ENCODE measurements at places on chromosomes 4 and X.

DNA sequence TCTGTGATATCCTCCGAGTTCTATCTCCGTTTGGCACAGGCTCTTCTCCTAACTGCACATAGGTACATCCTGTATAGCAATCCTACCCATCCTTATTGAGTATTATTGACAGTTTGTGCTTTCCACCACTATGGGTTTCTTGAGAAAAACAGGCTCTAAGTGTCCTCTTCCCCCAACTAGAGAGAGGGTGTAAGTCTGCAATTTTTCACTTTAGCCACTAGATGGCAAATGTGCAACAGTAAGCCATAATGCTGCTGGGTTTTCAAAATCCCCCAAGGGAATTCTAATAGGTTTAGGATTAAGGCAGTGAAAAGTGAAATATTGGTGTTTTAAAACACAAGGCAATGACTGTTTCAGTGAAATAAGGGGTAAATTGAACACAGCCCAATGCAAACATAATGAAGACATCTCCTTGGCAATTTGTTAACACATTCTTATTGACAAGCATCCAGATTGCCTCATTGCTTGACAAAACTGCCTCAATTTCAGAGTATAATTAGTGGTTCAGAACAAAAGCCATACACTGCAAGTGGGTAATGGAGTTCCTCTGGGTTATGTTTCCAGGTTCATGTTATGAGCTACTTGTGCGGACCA is 239.0 kb upstream of the HTR2C start:
- no peak for DNase-seq

GRCh38 chr4:147877308-147877771 is 145.5 kb downstream of the ARHGAP10 start:
- DNase-seq, result no peak

GRCh38 chr4:144189121-144189520 is 48.6 kb upstream of the GYPA start:
- no peak for DNase-seq

GRCh38 chrX:346034-346813 is 27.6 kb upstream of the GTPBP6 start:
- DNase-seq, result no peak

- no peak for DNase-seq
Observed at GRCh38 chr4:25923745-25924144, 9.7 kb downstream of the SMIM20 start.

GRCh38 chr4:77599378-77599777 is 6.2 kb upstream of the CXCL13 start:
- no peak for DNase-seq

DNA sequence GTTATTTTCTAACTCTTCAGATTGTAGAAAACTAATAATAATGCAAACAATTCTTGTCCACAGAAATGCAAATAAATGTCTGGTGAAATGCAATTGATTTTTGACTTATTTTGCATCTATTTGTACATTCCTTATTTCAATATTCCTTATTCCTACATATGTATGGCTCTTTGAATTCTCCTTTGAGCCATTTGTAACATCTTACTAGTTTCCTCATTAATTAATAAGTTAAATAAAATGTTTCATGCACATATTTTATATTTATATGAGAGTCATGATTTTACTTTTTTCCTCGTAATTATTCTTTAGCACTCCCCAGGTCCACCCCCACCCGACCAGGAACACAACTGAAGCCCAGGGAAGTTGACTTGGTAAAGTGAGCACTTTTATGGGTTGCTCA is 2.7 kb upstream of the FTHL17 start:
- DNase-seq, result no peak

DNA sequence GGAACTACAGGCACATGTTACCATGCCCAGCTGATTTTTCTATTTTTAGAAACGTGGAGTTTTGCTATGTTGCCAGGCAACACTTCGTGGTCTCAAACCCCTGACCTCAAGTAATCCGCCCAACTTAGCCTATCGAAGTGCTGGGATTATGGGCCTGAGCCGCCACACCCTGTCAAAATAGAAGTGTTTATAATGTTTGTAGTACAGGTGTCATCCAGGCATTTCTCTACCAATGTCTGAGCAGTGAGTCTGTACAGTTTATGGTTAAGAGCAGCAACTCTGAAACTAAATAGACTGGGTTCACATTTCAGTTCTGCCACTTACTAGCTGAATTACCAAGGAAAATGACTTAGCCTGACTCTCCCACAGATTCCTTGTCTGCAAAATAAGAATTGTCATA is 460.4 kb upstream of the GALNT7 start:
- DNase-seq, result no peak

DNA sequence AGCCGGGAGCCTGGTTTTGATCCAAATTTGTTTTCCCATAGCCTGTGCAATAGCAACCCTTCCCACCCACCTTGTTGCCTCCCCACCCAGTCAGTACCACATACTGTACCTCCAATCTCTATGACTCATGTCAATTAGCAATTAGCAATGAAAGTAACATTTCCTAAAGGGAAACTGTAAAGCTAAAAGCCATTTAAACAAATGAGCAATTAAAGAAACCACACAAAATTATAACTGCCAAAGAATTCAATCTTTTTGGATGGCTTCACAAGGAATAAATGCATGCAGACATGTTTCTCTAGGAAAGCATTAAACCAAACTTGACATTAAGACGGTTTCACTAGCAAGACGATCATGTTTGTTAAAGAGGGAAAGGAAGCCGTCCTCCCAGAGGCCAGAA is 169.0 kb upstream of the MAP3K15 start:
- DNase-seq, result peak; percentile 2

DNA sequence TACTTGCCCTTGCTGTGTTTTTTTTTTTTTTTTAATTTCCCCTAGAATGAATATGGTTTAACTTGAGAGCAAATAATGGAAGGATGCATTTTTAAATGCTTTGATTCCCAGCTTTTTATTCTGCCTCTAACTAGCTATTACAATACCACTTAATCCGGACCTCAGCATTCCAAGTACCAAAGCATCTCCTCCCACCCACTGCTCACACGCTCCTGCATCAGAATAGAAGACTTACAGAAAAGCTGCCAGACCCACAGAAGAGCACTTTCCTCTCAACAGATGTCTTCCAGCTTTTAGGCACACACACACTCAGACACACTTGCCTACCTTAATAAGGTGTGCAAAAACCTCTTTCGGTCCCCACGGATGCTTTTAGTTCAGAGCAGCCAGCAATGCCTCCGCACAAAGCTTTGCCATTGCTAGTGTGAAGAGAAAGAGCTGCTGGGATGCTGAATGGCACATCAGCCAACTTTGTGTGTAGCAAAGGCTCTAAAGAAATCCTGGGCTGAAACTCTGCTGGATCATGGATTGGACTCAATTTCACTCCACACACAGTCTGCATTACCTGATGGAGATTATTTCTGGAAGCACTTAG is 1056.2 kb downstream of the DMD start:
- no peak for DNase-seq

GRCh38 chr4:25532591-25532990 is 123.1 kb upstream of the SLC34A2 start:
- no peak for DNase-seq

- no peak for DNase-seq
Observed at GRCh38 chr4:139191373-139191772, 14.4 kb upstream of the ELF2 start.

DNA sequence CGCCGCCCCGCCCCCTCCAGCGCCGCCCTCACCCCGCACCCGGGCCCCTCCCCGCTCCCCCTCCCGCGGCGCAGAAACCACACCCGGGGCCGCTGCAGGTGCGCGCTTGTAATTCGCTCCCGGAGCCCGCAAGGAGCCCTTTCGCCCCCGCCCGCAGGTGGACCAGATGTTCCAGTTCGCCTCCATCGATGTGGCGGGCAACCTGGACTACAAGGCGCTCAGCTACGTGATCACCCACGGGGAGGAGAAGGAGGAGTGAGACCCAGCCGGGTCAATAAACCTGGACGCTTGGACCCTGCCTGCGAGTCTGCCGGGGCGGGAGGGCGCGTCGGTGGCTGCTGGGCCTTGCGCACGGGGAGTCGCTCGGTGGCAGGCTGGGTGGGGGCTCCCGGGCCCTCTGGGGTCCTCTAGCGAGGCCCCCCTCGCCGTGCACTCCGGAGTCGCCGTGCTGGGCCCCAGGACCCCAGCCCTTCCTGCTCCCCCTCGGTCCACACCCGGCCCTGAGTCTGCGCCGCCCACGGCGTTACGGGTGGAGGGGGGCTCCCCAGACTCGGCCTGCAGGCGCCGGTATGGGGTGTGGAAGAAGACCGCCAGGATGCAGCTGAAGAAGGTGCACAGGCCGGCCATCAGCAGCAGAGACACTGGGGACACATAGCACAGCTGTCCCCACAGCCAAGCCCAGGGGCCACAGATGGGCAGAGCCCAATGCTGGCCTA is 7.1 kb downstream of the SLC49A3 start:
- peak; percentile 36 for DNase-seq

DNA sequence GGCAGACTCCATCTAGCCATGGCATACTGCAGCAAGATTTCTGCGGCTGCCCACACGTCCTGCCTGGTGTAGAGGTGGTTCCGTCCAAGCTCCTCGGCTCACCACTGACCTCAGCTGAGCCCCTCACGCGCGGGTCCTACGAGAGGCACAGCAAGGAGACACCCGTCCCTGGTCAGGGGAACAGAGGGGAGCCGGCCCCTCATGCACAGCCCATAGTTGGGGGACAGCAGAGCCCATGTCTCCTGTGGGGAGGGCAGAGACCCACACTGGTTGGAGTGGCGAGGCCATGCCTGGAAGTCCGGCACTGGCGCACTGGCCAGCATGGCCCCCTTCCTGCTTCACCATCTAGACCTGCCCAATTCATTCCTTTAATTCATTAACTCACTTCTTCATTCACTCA is 80.8 kb downstream of the HTRA3 start:
- no peak for DNase-seq

DNA sequence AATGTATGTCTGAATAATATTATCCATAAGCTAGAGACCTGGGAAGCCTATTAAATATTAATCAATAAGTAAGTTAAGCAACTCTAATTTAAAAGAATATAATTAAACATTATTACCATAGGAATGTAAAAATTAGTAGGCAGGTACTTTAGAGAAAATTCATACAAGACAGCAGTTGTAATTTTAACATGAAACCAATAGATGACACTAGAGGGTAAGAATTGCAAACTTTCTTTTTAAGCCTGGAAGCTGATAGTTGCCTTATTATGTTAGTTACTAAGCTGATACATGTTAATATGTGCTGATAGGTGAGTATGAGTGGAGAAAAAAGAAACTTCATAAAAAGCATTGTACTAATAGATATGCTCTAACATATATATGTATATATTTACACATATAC is 1157.4 kb downstream of the FAM133A start:
- DNase-seq, result no peak

DNA sequence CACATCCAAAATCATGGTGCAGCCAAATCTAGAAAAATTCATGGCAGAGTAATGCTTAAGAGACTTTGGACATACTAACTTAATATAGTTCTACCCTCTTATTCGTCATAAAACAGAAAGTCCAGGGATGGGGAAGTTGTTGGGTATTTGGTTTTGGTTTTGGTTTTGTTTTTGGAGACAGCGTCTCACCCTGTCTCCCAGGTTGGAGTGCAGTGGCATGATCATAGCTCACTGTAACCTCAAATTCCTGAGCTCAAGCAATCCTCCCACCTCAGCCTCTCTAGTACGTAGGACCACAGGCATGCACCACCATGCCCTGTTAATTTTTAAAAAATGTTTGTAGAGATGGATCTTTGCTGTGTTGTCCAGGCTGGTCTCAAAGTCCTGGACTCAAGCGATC is 271.8 kb upstream of the TENM3 start:
- peak; percentile 1 for DNase-seq

DNA sequence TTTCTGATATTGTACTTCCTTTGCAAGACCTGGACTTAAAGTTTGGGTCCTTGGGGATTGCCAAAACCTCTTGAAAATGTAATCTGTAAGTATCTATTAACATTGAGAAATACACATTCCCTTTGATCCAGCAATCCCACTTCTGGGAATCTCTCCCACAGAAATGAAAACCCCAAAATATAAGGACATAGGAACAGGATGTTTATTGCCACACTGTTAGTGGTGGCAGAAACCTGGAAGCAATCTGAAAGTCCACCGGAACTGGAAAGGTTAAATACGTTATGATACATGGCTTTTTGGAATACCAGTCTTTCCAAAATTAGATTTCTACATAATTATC is 71.2 kb upstream of the STX18 start:
- DNase-seq, result no peak

DNA sequence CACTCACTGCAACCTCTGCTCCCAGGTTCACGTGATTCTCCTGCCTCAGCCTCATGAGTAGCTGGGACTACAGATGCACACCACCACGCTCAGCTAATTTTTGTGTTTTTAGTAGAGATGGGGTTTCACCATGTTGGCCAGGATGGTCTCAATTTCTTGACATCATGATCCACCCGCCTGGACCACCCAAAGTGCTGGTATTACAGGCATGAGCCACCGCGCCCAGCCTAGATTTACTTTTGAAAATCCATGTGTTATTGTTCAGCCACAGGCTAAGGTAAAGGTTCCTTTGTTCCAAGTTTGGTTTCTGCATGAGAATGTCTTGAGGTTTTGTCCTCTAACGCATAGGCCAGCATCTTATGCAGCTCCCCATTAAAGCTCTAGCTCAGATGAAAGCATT is 371.6 kb downstream of the DMD start:
- no peak for DNase-seq

DNA sequence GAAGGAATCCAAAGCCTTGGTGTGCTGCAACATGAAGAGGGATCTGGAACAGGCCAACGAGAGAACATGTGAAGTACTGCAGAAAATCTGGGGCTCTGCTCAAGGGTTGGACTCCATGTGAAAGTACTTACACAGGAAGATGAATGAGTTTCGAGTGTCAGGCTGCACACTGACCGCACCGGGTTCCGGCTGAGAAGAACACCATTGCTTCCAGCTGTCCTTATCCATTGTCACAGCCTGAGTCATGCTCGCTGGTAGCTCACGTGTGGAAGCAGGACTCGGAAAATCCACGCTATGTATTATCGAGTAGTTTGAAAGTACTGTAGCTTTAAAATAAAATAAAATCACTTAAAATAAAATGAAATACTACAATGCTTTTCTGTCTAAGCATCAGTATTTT is 50.4 kb upstream of the TBL1X start:
- no peak for DNase-seq

DNA sequence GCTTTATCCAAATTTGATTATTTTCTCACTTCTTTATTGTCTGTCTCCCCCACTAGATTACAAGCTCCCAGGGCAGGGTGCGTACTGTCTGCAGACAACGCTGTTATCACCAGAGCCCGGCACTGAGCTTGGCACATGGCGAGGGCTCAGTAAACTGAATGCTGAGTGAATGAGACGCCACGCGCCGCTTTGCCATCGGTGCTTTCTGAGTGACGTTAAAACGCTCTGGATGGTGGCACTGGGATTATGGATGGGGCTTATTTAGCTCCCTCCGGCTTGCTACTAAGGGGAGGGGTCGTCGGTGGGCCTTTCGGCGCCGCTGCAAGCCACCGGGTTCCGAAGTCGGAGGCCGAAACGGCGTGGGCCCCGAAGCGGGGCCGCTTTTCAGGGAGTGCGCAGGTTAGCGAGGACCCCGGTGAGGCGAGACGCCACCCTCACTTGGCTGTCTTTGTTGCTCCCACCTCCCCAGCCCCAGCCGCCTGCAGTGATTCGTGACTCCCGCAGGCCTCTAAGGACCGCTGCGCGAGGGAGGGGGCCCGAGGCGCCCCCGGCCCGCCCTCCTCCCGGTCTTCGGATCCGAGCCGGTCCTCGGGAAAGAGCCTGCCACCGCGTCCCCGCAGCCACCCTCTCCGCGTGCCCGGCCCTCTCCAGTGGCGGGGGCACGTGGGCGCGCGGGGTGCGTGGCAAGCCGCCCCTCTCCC is 569 bp upstream of the FHL1 start:
- no peak for DNase-seq

Measured in immature natural killer cell (primary cell).